WTC11 (cell line): ENCODE measurements at places on chromosomes 2 and 18.

DNA sequence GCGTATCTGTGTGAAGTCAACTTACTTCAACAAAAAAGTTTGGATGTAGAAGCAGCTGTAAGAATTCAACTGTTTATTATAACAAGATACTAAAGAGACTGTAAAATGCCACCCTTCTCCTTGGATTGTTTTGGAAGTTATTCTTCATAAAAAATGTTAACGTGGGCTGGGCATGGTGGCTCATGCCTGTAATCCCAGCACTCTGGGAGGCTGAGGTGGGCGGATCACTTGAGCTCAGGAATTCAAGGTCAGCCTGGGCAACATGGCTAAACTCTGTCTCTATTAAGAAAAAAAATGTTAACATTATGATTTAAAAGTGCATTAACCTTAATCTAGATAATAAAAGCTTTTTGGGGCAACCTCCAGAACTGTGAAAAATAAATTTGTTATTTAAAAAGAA, 7.7 kb downstream of the CIAO1 start:
- DNase-seq: no peak

DNA sequence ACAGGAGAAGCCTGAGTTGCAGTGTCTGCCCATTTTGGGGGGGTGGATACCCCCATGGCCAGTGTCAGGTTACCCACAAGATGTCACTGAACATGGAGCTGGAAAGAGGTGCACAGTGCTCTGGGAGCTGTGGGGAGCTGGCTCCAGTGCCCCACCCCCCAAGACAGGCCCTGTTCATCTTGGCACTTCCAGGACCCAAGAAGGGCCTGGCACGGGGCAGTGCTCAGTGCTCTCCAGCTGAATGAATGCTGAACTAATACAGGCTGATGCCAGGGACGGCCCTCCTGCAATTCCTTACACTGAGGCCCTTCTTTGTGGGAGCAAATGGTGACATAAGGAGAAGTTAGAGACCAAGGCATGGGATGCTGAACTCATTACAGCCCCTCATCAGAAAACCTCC, 163.4 kb upstream of the GLI2 start:
- no peak for DNase-seq

DNA sequence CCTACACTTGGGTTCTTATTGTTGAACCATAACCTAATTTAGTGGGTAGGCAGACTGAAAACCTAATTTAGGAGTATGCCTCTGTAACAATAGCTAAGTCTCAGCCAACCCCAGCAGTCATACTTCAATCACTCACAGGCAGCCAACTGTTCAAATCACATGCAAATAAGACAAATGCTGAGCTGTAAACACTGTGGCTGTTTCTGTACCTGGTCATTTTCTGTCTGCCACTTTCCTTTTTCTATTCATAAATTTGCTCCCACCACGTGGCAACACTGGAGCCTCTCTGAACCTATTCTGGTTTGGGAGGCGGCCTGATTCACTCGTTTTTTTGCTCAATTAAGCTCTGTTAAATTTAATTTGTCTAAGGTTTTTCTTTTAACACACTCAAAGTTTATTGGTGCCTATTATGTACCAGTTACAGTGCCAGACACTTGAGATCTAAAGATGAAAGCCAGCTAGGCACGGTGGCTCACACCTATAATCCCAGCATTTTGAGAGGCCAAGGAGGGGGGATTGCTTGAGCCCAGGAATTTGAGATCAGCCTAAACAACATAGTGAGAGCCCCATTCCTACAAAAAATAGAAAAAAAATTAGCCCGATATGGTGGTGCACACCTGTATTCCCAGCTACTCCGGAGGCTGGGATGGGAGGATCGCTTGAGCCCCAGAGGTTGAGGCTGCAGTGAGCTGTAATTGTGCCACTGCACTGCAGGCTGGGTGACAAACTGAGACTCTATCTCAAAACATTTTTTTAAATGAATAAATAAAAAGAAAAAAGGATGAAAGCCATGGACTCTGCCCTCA, 41.1 kb downstream of the THNSL2 start:
- DNase-seq: no peak

DNA sequence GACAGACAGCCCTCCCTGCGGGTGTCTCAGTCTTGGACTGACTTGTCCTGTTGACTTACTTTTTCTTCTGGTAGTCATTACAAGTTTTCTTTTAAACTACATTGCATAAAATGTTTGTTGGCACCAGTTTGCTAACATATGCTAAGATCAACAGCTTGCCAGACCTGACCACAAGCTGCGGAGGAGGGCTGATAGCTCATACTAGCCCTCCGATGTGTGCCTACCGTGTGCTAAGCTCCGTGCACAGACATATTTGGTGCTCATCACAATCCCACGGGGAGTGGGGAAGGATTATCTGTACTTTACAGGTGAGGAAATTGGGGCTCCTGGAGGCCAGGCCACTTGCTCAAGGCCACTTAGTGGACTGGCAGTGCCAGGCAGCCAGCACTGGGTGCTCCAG, 72.8 kb upstream of the YPEL5 start:
- DNase-seq: no peak

DNA sequence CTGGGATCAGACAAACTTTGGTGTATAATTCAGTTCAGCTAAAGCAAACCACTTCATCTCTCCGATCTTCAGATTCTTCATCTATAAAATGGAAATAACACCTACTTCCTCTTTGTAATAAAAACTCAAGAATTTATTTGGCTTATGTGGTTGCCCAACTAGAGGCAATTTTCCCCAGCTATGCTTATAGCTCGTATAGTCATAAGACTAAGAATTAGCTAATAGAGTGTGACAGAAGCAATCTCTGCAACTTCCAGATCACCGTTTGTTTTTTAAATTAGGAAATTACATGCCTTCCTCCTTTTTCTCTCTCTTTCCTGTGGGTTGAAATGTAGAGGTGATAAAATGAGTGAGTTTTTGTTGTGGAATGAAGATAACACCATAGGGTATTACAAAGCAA, 35.3 kb upstream of the KCNF1 start:
- DNase-seq: no peak

DNA sequence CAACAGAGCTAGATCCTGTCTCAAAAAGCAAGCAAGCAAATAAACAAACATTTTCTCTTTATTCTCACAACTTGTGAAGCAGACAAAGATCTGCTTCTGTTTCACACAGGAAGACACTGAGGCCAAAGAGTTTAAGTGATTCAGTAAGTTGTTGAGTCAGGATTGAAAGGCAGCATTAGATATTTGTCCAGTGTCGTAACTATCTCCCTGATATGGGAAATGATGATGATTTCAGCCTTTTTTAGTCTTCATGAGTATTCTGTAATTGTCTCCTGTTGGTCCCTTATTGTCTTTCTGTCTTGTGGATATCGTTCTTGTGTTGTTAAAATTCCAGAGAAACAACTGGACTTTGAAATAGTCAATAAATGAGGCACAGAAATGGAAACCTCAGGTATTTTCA, 59.6 kb downstream of the GATA6 start:
- DNase-seq: no peak

DNA sequence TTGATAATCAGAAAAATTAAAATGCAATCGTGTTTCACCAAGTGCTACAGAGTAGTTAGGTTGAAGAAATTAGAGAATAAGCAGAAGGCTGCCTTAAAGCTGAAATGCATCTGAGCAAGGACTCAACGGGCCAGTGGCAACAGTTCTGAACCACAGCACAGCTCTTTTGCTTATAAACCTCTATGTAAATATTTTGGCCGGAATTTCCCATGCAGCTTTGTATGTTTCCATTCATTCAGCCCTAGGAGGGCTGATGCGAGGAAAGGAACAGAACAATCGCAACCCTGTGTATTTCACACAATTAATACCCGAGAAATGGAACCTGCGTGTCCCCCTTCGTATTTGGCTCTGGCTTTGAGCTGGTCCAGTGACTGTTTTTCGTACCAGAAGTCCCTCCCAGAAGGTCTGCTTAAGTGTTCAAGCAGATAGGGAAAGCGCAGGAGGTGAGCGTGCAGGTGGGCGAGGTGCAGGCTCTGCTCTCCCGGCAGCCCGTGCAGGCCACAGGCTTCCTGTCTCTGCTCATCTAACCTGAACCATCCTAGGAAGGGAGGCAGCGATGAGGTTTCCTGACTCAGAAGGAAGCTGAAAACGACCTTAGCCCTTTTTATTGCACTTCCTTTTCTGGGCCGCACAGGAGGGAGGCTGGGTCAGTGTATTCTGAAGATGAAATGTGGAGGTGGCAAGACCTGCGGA, 67.3 kb downstream of the ASB1 start:
- DNase-seq: no peak

- no peak for DNase-seq
These were observed 346.7 kb downstream of the RND3 start for GRCh38 chr2:150140777-150141176.

- DNase-seq: no peak
These were observed 17.3 kb upstream of the PDE1A start for GRCh38 chr2:182444170-182444569.

GRCh38 chr2:128611421-128612320, 293.0 kb upstream of the HS6ST1 start:
- DNase-seq: no peak

DNA sequence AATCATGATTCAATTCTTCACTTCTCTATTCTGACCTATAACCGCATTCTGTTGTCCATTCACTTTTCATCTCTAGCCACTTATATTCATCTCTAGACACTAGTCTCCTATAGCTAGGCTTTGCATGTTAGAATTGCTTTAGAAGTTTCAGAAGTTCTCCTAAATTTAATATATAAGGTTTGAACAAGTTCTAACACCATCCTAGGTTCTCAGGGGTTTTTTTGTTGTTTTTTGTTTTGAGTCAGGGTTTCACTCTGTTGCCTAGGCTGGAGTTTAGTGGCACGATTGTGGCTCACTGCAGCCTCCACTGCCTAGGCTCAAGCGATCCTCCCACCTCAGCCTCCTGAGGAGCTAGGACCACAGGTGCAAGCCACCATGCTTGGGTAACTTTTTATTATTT, 19.9 kb downstream of the WDSUB1 start:
- DNase-seq: no peak

GRCh38 chr2:170680172-170680941, 34.8 kb upstream of the SP5 start:
- DNase-seq: no peak

- no peak for DNase-seq
These were observed 239.3 kb downstream of the IRS1 start for GRCh38 chr2:226560325-226560724.

DNA sequence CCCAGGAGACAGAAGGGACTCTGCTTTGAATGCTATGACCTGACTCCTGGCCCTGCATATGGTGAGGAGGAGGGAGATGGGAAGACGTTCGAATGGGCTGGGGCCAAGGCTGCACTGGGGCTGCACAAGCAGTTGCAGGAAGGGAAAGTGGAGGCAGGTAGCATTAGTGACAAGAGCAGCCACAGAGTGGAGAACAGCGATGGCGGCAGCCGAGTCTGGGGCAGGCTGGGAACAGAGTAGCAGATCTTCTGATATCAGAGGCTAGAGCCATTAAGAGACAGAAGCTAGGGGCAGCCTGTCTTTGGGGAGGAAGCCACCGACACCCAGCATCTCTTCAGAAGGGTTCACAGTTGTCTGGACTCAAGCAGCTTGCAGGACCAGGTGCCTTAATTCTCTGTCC, 50.1 kb downstream of the ST3GAL5 start:
- DNase-seq: no peak

- DNase-seq: no peak
These were observed 86.6 kb downstream of the CCBE1 start for GRCh38 chr18:59610546-59611140.

- DNase-seq: peak; percentile 13
These were observed 133.0 kb upstream of the CELF4 start for GRCh38 chr18:37698508-37699040.

DNA sequence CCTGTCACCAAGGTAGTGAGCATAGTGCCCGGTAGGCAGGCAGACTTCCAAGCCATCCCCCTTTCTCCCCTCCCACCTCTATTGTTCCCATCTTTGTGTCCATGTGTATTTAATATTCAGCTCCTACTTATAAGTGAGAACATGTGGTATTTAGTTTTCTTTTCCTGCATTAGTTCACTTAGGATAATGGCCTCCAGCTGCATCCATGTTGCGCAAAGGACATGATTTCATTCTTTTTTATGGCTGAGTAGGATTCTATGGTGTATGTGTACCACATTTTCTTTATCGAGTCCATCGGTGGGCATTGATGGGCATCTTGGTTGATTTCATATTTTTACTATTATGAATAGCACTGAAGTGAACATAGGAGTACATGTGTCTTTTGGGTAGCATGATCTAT, 35.3 kb downstream of the MMADHC start:
- DNase-seq: no peak

- DNase-seq: no peak
These were observed 284.7 kb upstream of the HDAC4 start for GRCh38 chr2:239685556-239685955.

DNA sequence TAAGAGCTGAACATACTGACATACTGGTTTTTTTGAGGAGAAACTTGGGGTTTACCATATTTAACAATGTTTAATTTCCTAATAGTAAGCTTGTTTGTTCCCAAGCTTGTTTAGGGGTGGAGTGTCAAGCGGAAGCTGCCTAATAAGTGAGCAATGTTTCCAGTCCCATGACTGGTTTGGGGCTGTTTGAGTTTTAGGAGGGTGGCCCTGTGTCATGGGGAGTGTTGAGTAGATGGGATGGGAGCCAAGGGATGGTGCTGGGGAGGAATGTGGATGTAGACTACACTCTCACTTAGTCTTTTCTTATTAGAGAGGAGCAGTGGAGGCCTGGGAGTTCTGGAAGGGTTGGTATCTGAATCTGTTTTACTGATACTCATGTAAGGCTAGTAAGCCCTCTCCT, 128.5 kb downstream of the TANC1 start:
- no peak for DNase-seq

DNA sequence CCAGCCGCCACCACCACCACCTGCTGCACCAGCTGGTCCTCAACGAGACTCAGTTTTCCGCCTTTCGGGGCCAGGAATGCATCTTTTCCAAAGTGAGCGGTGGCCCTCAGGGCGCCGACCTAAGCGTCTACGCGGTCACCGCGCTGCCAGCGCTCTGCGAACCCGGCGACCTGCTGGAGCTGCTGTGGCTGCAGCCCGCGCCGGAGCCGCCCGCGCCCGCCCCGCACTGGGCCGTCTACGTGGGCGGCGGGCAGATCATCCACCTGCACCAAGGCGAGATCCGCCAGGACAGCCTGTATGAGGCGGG, 1.6 kb downstream of the LRATD1 start:
- DNase-seq: no peak

GRCh38 chr2:230496891-230497290, 80.9 kb downstream of the SP100 start:
- no peak for DNase-seq

DNA sequence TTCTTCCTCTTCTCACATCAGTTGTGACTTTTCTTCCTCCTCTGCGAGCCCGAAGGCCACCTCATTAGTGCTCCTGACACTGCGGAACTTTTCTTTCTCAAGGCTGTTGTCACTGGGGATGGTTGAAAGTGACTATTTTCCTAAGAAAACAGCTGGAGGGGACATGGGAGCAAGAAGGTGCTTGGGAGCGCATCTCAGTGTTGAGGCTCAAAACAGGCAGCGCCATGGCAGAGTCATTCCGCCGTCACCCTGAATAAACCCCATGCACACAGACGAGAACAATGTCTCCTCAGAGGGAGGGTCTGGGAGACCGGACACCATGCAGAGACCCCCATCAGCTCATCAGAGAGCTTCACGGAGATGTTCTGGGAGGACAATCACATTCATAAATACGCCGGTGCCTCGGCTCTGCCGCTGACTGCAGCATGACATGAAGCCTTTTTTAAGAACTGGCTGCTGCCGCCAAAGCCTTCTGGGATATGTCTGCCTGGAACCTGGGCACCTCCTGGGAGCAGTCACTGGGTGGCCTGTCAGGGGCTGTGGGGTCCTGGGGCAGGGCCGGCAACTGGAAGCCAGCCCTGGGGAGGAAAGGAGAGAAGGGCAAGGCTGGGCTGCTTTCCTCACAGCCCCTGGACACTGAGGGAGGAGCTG, 19.2 kb downstream of the ATOH8 start:
- no peak for DNase-seq
